ENCODE measurements at places on chromosomes 16 and 17.

DNA sequence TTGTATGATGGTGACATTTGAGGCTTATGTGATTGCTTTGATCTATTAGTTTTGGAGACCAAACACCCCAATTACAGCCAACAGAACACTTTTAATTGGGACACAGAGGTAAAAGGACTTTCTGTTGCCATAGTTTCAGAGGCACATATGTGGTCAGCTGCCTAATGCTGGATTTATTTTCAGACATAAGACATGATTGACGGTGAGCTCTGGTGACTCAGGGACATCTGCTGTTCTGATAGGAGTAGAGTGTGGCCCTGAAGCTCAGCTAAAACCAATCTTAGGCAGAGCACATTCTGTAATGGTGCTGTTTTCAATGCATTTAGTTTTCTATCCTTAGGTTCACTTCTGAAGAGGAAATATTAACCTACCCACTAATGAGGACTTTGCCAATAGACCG, 247.1 kb downstream of the UTP18 start:
- no peak for DNase-seq

DNA sequence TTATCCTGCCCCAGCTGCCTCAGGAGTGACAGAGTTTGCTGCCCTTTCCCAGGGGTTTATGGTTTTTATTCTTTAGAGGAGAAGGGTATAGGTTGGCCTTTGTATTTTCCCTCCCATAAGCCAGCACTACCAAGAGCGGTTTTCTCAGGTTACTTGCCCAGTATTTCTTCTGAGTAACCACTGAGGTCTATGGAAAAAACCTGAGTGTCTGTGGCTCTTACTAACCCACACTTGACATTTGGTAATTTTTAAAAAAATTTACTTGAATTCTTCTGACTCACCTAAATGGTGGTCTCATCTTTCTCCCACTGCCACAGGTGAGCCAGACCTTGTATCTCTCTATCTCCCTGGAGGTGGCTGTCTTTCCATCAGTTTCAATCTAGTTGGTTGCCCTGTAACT, 6.0 kb downstream of the SLC7A6 start:
- no peak for DNase-seq

- DNase-seq = no peak
Observed at GRCh38 chr16:79509211-79509631, 91.3 kb downstream of the MAF start.

DNA sequence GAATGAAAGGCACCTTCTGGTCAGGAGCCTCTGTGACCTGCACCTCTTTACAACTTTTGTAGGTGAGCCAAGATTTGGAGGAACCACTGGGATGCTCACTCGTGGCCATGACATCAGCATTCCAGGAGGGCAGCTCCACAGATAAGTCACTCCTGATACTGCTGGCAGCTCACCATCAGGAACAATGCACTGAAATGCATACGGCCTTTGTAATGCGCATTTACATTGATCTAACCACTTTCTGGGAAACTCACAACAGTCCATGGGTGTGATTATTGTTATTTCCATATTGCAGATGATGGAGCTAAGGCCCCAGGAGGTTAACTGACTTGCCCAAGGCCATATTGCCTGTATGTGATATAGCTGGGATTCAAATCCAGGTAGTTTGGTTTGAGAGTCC, 34.3 kb upstream of the PMFBP1 start:
- no peak for DNase-seq

DNA sequence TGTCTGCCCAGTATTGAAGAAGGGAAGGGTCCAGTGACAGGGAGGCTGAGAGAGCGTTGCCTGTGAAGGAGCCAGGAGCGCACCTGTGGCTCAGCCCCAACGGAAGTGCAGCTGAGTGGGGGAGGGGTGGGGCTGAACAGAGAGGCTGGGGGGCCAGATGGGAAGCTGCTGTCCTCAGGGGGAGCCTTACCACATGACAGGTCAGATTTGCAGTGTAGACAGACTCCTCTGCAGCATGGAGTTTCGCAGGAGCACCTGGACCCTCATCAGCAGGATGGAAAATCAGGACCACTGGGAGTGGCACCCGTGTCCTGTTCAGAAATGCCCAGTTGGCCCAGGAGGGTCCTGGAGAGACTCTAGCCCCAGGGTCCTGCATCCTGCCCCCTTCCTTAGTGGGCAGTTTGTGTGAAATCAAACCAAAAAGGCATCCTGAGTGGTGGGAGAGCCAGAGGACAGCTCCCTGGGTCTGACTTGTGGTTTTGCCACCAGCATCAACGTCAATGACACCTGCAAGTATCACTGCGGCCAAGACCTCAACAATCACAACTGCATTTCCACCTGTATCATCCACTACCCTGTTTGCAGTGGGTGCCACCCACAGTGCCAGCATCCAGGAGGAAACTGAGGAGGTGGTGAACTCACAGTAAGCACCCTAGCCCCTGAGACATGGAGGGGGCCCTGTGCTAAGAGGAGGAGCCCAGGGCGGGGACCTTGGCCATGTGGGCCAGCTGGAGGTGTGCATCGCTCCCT, 7.8 kb downstream of the CD300A start:
- DNase-seq = no peak

DNA sequence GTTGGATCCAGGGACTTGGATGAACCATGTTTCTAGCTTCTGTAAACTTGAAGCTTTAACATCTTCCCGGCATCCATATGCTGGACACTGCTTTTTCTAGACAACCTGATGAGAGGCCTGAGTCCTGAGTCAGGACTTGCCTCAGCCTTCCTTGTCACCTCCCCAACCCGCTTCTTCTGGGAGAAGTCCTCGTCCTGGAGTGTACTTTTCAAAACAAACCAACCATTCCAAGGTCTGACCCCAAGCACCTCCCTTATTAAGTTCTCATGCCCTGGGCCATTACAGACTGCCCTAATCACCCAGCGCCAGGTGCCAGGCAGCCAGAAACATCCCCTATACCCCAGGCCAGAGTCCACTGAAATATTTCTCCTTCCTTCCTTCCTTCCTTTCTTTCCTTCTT, 59.4 kb downstream of the CLEC19A start:
- DNase-seq = no peak

DNA sequence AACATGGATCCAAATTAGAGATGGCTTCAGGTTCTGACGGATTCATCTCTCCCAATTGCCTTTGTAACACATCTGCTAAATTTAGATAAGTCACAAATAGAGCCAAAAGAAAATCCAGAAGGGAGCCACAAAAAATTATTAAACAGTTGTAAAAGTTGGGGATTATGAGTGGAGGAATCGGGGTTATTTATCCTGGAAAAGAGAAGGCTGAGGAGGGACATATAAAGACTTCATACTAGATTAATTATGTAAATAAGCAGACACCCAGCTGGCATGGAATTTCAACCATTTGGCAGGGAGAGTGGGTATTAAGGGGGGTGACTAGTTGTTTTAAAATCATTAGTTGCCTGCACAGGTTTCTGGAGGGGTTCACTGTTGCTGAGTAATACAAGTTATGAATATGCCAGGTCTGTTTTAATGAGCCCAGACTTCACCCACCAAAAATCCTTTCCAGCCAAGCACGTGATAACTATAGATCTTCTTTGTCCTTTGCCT, 89.6 kb downstream of the CDH13 start:
- DNase-seq = no peak

DNA sequence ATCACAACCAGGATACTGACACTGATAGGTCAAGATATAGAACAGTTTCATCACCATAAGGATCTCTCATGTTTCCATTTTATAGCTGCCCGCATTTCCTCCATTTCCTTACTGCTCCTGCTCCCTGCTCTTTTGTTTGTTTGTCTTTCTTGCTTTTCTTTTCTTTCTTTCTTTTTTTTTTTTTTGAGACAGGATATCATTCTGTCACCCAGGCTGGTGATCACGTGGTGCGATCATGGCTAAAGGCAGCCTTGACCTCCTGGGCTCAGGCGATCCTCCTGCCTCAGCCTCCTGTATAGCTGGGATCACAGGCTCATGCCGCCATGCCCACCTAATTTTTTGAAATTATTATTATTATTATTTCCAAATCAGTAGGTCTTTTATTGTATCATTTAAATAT, 31.7 kb downstream of the PRAC1 start:
- DNase-seq = no peak

- no peak for DNase-seq
Observed at GRCh38 chr16:88471115-88471514, 18.0 kb downstream of the ZFPM1 start.

DNA sequence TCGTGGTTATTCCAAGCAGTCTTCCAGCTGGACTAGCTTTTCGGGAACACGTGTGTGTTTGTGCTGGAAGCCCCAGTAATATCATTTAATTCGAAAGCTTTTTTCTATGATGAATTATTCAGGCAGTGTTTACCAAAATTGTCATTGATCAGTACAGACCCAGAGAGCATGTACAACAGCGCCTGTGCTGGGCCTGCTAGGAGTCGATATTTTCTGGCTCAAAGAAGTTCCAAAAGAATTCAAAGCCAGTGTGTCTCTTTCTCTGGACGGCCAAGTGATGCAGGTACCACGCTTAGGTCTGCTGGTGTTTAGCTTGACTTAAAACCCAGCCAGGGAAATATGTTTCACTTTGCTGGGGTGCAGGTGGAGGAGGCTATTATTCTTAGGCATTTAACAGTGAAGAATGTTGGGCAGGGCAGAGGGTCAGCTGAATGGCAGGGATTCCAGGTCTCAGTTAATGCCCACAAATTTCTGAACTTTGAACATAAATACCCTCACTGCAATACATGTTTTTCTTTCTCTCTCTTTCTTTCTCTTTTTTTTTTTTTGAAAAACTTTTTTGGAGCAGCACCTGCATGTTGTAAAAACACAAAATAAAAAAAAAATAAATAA, 401.3 kb downstream of the WWOX start:
- DNase-seq = peak; percentile 65

DNA sequence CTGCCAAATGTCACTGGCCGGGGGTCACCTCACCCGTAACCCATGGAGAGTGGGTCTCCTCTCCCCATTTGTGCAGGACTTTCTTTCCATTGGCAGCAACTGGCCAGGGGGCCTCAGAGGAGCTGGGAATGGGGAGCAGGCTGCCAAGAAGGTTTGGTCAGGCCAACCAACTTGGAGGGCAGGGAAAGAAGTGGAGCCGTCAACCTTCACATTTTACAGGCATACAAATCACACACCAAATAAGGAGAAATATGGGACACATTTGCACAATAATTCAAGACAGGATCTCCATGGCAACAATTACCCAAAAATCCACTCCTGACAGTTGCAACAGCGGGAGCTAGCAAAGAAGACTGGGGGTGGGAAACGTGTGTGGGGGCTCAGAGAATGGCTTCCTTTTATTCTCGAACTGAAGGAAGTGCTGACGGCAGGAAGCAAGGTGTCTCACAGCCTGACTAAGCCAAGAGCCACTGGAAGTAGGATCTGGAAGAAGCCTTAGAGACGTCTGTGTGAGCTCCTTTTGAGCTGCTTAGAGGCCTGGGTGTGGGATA, 20.9 kb downstream of the RPRML start:
- DNase-seq = no peak

DNA sequence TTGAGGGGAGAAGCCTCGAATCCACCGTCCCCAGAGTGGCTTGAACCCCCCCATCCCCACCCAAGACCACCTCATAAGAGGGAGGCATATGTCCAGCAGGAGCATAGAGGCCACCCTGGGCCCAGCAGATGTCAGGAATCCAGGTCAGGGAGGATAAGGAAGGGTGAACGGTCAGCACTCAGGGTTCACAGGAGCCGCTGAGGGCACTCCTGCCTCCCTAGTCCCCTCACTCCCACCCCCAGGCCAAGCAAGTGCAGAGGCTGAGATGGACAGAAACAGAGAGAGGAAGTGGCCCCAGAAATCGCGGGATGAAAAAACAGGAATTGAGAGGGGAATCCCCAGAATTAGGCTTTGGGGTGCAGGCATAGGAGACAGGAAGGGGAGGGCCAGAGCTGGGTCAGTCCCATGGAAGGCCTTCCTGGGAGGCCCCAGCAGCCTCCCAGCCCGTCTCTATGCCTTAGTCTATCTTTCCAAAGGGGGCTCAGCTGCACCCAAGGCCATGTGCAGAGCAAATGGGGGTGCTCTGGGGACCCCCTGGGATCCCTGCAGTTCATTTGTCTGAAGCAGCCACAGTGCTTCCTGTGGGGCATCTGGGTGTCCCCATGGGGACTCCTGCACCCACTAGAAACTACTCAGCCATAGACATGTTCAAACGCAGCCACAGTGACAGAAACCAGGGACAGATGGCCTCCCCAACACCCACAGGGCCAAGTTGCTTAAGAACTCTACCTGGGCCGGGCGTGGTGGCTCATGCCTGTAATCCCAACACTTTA, 1.7 kb downstream of the CMTM3 start:
- no peak for DNase-seq

- no peak for DNase-seq
Observed at GRCh38 chr17:80881306-80881705, 110.3 kb upstream of the CHMP6 start.

GRCh38 chr17:63126607-63127006, 160.6 kb downstream of the TANC2 start:
- no peak for DNase-seq

- DNase-seq = no peak
Observed at GRCh38 chr17:51853857-51854256, 304.7 kb downstream of the CA10 start.

GRCh38 chr17:61498042-61498994, 46.1 kb downstream of the TBX4 start:
- DNase-seq = no peak

DNA sequence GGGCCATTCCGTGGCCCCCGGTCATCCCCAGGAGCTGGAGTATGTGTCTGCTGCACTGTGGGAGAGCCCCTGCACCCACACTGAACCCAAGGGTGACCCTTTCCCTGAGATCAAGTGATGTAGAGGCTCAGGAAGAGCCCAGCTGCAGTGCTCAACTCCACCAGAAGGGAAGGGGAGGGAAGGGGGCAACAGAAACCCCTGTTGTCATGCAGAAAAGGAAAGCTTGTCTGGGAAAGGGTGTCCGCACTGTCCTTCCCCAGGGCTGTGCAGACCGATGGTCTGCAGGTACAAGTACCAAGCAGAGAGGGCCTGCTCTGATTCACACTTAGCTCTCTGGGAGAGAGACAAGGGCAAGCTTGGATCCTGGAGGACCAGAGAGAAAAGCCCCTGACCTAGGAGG, 45.7 kb upstream of the TOB1 start:
- DNase-seq = no peak

DNA sequence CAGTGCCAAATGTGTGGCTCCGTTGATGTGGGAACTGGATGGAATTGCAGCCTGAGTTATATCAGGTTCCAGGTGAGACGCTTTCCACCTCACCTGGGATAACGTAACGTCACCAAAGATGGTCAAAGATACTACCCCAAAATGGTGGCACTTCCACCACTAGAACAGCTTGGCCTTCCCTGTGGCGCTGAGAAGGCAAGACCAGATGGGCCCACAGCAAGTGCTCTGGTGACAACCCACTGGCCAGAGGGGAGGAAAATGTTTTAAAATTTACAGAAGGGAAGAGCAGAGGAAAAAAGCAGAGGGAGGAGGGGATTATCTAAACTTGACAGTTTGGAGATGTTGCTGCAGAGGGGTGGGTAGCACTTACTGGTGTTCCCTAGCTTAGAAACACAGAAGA, 7.5 kb upstream of the ITGA2B start:
- no peak for DNase-seq

Data from kidney (tissue), 22 donors.